ENCODE measurements at places on chromosomes 5 and 9. TPM values are rescaled to one million over a fixed set of nuclear protein-coding genes. Genes with fewer than 3 reads are reported as not detected.

DNA sequence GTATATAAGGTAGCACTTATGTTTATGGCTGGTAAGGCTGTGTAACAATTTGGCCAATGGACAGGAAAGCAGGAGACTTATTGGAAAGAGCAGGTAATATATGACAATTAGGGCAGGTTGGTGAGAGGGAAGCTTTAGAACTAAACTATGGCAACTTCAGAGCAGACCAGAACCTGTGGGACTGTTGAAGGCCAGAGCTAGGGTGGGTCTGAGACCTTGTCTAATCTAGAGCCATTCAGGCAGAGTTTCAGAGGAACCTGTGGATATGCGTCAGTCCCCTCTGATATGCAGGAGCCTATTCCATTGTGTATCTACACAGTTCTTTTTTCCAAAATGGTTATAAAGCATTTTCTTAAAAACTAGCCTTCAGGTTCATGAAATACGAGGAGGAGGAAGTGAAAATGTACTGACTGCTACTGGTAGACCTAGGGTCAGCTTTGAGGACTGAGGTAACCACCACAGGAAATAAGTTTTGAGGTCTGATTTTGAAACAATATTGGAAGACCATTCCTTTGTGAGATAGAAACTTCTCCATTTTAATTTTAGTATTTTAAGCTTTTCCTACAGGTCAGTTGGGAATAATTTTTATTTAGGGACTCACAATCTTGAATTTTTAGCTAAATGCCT lies 37.6 kb downstream of the ELL2 start:
- DNase-seq, result no peak

- no peak for DNase-seq
Observed at GRCh38 chr5:76154009-76154690, 71.0 kb downstream of the SV2C start.

GRCh38 chr5:38832810-38833209 lies 13.0 kb upstream of the OSMR start:
- no peak for DNase-seq

Gene KCNIP1
- polyA plus RNA-seq, result 0.61 TPM

GRCh38 chr5:1366514-1366913 lies 21.6 kb upstream of the CLPTM1L start:
- DNase-seq, result no peak

Gene SPATA31A3
- polyA plus RNA-seq, result not detected

DNA sequence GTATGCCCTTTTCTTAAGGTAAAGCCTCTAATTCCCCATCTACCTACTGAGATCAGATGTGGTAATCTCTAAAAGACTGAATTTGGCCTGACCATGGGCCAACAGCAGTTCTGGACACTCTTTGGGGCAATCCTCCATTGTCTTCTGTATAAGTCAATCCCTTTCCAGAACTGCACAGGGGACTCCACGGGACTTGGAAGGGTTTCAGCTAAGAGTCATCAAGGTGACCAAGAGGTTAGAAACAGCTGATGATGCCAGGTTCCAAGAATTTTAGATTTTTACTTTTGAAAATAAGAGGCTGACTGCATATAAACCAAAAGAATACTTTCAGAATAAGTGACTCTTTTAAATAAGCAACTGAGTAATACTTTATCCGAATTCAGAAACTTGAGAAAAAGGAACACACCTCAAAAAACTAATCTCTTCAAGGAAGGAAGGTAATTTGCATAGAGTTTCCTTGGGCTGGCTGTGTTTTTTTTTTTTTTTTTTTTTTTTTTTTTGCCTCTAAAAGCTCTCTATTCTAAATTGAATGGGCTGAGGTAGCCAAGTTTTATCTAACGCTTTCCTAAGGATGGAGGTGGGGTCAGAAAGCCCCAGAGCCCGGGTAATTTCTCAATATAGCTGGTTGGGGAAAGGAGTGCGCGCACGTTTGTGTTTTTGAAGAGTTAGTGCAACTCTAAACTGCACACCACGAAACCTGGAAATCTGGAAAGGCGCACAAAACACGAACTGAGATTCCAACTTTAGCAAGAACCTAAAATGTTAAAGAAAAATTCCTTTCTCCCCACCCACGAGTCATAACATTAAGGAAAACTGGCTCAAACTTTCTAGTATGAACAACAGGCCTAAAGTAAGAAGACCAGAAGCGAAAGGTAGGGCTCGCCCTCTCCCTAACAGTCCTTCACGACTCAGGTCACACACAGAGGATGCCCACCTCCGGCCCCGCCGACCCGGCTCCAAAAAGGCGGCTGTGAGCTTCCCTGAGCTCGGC lies 1.3 kb downstream of the VCP start:
- peak; percentile 30 for DNase-seq

DNA sequence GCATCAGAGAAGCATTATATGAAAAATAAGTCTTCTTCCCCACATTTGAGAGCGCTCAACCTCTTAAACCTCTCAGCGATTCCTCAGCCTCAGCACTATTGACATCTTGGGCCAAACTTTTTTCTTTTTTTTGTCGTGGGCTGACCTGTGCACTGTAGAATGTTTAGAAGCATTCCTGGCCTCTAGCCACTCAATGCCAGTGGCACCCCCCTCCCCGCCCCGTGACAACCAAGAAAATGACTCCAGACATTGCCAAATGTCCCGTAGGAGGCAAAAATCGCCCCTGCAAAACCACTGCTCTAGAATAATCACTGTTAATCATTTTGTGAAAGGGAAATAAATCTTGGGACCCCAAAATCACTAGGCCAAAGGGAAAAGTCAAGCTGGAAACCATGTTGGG lies 129.1 kb upstream of the BOD1 start:
- no peak for DNase-seq

- no peak for DNase-seq
Observed at GRCh38 chr9:120474591-120475243, 105.2 kb downstream of the CDK5RAP2 start.

DNA sequence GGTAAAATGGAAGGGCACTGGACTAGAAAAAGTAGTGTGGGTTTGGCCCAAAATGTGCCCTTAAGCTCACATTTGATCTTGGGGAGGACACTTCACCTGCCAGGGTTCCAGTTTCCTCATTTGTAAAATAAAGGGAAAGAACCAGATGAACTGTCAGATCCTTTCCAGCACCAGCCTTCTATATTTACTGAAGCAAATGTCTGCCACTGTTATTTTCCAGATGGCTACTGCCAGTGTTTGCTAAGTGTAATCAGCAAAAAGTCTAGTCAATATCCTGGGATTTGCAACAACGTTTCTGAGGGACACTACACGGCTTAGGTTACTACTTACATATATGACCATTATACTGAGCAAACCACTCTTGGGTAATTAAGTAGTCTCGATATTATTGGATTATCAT lies 340.3 kb downstream of the KCNN2 start:
- DNase-seq, result peak; percentile 3

Gene ACTBL2
- 0.19 TPM for polyA plus RNA-seq

GRCh38 chr9:125125523-125125922 lies 17.8 kb downstream of the SCAI start:
- no peak for DNase-seq

- DNase-seq, result no peak
Observed at GRCh38 chr5:100643473-100643872, 108.3 kb downstream of the FAM174A start.

Gene TAF1L
- not detected for polyA plus RNA-seq

DNA sequence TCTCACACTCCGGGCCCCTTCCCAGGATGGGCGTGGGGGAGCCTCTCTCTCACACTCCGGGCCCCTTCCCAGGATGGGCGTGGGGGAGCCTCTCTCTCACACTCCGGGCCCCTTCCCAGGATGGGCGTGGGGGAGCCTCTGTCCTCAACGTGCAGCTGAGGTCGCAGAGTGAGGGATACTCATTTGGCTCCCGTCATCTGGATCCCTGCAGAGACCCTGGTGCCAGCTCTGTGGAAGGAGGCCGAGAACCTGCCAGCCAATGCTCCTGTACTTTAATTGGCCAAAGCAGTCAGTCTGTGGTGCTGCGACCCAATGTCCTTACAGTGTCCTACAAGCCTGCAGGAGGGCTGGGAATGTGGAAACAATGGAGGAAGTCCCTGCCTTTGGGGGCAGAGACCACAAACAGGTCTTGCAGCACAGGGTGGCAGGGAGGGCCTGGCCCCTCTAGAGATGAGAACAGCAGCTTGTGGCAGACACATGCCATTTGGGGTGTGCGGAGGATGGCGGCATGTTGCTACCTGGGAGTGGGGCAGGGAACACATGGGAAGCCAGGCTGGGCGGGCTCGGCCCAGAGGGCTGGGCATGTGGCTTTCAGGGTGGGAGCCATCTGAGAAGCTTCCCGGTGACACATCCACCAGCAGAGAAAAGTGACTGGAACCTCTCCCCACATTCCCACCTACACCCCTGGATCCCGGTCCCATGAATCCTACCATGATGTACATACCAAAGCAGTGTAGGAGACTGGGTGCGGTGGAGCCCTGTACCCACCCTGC lies 13.6 kb upstream of the MRNIP start:
- peak; percentile 30 for DNase-seq

Gene DMRT2
- polyA plus RNA-seq, result not detected

GRCh38 chr9:13502484-13502883 lies 223.0 kb upstream of the MPDZ start:
- no peak for DNase-seq

DNA sequence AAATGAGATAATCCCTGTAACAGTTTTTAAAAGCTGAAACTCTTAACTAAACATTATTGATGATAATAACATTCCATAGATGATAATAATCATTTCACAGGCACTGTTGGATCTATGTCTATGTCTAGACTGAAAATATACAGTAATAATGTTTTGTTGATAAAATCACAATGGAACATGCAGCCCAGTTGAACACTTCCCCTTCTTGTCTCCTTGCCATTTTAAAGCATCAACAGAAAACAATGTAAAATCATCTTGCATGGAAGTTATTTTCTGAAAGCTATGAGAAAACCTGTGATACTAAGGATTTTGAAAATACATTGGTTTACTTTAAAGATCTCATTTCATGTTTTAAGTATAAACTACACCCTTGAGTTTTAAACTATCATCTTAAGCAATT lies 1.9 kb downstream of the GAPT start:
- DNase-seq, result no peak

Gene AIF1L
- 10.9 TPM for polyA plus RNA-seq

- DNase-seq, result no peak
Observed at GRCh38 chr5:86030753-86031152, 587.0 kb upstream of the COX7C start.

- peak; percentile 53 for DNase-seq
Observed at GRCh38 chr9:114259798-114260523, 62.9 kb upstream of the ORM1 start.

Gene MYMK
- polyA plus RNA-seq, result not detected

GRCh38 chr5:6216471-6217075 lies 161.8 kb downstream of the MED10 start:
- DNase-seq, result no peak

- DNase-seq, result no peak
Observed at GRCh38 chr9:84101964-84102632, 121.5 kb downstream of the RMI1 start.

DNA sequence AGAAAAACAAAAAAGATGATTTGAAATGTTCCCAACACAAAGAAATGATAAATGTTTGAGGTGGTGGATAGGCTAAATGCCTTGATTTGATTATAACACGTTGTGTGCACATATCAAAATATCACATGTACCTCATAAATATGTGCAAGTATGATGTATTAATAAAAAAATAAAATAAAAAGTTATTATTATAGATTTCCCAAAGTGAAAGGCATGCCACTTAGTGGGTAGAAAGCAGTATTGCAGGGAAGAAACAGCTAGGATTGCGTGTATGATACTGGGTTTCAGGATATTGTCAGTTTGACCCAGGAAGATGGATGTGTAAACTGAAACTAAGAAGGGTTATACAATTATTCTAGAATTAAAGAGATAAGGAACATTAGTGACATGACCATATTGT lies 3.6 kb upstream of the TMEM38B start:
- no peak for DNase-seq

Gene LSM11
- 0.46 TPM for polyA plus RNA-seq

- peak; percentile 4 for DNase-seq
Observed at GRCh38 chr5:31273631-31274378, 80.3 kb downstream of the CDH6 start.

Gene PARP8
- 15.0 TPM for polyA plus RNA-seq

Gene SLC31A2
- polyA plus RNA-seq, result 3.7 TPM

GRCh38 chr9:89005323-89005722 lies 14.1 kb downstream of the S1PR3 start:
- no peak for DNase-seq

GRCh38 chr5:168941901-168942300 lies 359.0 kb downstream of the SLIT3 start:
- no peak for DNase-seq

GRCh38 chr9:108665521-108666239 lies 190.1 kb downstream of the ACTL7B start:
- DNase-seq, result no peak

DNA sequence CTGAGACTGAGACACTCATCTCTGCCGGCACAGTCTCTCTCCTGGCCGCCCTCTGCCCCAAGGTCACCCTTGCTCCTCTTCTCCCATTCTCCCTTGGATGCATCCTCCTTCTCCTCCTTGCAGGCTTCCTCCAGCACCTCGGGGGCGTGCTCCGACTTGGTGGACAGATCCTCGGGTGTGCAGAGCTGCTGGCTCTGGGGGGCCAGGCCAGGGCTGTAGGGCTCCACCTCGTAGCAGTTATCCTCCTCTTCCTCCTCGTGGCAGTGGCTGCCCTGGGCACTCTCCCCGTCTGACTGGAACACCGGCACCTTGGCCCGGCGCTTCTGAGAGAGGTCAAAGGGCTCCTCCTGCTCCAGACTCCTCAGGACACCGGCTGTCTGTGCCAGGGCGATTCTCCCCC lies 63.3 kb downstream of the ZNF366 start:
- DNase-seq, result no peak

Gene CORO2A
- polyA plus RNA-seq, result 10.8 TPM

Gene SOX30
- not detected for polyA plus RNA-seq

DNA sequence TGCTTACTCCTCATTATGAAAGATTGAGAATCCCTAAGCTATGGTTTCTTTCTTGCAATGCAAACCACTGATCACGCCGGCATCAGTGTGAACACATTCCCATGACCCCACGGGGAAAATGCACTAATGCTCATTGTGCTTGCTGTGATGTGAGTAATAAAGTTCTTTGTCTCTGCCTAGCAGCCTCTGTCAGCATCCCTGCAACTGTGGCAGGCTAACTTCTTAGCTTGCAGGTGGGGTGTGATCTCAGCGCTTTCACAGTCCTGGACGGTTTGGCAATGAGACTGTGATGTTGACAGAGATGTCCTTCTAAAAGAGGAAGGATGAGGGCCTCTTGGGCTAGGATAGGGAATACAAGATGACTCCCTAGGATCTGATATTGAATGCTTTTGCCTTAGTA lies 1218.7 kb downstream of the EFNA5 start:
- DNase-seq, result no peak

Measured in stomach (tissue), 19 donors.